ENCODE measurements at places on chromosomes 16 and 17.

GRCh38 chr16:69863401-69864281 is 87.5 kb upstream of the CLEC18A start:
- DNase-seq: no peak

- DNase-seq: no peak
Observed at GRCh38 chr17:2637422-2637821, 44.0 kb downstream of the PAFAH1B1 start.

- no peak for DNase-seq
Observed at GRCh38 chr16:309476-309875, 26.5 kb downstream of the PDIA2 start.

- DNase-seq: no peak
Observed at GRCh38 chr16:1620391-1620790, 8.2 kb downstream of the CRAMP1 start.

All from NCI-H1436 treated with DMSO at 0.1 percent for 48 hours (cell line).